ENCODE measurements at places on chromosomes 4 and X. TPM values are rescaled to one million over a fixed set of nuclear protein-coding genes. Genes with fewer than 3 reads are reported as not detected.
A peak's percentile ranks its signal among the peaks of the same experiment; 100 is the strongest.

GRCh38 chrX:72399816-72400215 is 94.1 kb upstream of the CITED1 start:
- DNase-seq, result no peak

DNA sequence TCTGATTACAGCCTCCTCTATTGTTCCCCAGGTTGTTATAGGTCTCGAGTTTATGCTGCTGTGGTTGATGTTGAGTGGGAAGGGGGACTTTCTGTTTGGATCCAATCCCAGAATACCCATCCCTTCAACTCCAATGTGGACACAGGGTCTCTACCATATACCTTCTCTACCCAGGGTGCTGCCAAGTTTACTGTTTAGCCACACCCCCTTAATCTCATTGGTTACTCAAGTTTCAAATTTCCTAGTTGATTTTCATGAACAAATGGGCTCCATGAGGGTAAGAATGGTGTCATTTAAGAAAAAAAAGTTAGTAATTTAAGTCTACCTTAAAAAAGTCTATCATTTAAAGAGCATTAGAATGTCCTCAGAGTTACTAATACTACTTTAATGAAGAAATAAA is 3.6 kb upstream of the SPP1 start:
- DNase-seq, result no peak

- DNase-seq, result no peak
These were observed 31.3 kb upstream of the TFDP3 start for GRCh38 chrX:133249266-133250058.

DNA sequence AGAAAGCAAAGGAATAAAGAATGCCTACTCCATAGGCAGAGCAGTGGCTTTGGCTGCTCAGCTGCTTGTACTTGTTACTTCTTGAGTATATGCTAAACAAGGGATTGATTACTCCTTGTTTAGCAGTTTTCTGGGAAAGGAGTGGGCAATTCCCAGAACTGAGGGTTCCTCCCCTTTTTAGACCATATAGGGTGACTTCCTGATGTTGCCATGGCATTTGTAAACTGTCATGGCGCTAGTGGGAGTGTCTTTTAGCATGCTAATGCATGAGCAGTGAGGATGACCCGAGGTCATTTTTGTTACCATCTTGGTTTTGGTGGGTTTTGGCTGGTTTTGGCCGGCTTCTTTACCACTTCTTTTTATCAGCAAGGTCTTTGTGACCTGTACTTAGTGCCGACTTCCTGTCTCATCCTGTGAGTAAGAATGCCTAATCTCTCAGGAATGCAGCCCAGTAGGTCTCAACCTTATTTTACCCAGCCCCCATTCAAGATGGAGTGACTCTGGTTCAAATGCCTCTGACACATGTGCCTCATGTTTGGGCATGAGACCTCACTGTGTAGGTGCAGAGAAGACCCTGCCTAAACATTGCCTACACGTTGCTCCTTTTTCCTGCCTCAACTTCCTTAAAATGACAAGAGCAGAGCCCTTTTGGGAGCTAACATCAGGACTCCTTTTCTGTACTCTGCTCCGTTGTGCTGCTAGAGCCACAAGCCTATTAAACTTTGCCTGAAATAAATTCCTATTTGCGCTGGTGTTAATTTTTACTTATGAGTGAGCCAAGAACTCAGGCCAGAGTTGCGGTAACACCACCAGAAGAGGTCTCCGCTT is 21.0 kb upstream of the UBA6 start:
- DNase-seq, result no peak

DNA sequence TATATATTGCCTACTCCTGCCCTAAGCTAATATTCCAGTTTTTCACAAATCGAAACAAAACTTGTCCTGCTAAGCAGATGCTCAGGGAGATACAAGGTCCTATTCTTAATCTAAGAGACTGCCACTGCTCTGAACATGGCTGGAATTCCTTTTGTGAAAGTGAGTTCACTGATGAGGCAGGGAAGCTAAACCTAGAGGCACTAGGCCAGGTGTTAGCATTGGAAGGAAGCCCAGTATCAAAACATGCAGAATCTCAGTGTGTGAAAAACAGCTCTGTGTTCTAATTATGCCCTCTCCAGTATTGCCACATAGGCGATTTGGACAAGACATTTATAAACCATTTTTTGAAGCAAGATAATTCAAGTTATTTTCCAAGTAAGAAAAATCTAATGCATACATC is 47.6 kb downstream of the ABCG2 start:
- peak; percentile 29 for DNase-seq

DNA sequence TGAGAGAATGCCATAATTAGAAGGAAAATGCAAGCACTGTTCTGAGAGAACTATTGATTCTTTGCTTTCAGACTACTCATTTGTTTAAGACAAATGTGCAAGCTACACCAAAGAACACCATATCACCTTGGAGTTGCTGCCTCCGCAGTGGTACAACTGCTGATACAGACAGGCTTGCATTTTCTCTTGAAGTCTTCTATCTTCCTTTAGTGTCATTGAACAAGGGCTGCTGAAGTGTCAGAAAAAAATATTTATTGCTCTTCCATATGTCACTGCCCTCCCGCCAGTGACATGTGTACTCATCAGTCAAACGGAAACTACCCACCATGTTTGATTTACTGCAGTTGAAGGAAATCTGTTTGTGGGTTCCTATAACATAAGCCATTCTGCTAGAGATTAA is 318.3 kb upstream of the MAGEB18 start:
- no peak for DNase-seq

DNA sequence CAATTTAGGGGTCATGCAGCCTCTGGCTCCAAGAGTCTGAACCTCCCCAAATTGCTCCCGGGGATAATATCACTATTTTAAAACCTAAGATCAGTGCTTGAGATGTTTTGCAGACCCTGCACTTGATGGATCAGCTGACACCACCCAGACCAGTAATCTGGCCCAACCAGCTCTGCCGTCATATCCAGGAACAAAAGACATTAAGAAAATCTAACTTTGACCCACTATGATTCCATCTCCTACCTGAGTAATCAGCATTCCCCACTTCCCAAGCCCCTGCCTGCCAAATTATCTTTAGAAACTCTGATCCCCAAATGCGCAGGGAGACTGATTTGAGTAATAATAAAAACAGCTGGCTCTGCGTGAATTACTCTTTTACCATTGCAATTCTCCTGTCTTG is 34.4 kb upstream of the CCNG2 start:
- DNase-seq, result no peak

DNA sequence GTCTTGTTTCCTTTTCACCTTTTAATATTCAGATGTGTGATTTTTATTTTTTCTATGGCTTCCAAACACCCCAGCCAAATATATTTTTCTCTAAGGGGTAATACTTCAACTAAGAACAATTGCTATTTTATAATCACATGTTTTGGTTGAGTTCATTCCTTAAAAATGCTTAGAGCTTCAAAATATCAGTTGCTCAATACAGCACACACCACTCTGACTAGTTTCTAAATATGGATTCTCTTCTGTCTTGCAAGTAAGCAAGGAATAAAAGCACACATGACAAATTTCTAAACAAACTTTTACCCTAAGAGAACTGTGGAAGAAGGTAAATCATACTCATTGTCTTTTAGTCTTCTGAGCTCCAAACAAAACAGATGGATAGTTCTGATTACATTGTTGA is 27.2 kb downstream of the ANTXR2 start:
- DNase-seq, result no peak

DNA sequence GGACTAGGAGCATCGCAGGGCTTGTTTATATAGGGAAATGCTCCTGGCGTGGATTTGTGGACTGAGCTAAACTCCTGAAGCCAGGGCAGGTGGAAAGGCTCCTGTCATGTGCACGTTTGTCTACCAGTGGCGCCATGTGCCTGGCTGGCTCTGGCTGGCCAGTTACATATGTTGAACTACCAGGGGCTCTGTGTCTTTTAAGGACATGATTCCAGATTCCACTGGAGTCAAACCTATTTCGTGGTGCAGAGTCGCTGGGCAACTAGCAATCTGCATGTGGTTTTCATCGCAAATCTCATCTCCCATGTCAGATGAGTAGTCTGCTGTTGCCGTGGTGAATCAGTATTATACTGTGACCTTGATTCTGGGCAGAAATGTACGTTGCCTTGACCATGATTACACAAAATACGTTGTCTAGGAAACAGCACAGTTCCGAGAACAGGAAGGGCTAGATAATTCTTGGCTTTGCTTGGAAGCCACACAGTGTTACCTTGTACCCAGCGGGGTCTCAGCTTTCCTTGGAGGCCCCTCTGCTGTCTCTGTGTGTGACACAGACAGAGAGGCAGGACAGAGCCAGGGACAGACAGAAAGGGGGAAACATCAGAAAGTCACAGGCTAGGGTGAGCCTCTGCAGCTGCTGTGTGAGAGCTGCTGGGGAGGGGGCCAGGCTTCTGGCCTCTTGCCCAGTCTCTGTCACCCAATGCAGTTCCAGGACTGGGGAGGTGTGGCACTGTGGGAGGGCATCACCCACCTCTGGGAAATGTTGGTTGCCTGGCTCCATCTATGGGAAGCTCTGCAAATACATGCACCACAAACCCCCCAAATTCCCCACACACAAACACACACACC is 19.2 kb downstream of the PNMA6E start:
- no peak for DNase-seq

GRCh38 chr4:128163177-128164117 is 102.3 kb downstream of the LARP1B start:
- DNase-seq, result no peak

FAM47A gene
- total RNA-seq, result not detected

DNA sequence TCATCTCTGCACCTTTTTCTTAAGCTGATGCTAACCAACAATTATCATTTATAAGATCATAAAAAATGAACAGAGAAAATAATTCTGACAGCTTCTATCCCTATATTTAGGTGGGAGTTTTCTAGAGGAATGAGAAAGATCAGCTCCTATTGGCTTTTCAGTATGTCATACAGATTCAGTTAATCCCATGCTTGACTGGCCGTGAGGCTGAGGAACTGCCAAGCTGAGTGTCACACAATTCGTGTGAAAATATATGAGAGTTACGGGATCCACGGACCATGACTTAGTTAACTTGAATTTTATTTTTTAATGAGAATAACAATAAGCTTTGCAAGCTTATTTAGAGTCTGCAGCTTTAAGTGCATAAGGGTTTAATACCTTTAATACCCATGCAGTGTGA is 37.5 kb downstream of the PHEX start:
- no peak for DNase-seq

DNA sequence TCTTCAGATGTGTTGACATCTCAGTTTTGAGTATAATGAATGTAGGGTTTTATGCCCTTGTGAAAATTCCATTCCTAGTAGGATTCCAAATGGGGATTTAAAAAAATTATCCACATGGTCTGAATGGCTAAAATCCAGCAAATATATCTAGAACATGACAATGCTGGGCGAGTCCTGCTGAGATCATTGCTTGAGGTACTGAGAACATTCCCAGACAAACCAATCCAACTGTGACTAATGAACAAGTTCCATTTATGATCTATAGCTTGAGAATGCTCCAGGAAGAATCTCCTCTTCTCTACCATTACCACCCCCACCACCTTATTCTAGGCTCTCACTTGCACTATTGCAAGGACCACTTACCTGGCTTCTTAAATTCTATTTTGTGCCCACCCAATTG is 77.2 kb upstream of the IL1RAPL2 start:
- no peak for DNase-seq

DNA sequence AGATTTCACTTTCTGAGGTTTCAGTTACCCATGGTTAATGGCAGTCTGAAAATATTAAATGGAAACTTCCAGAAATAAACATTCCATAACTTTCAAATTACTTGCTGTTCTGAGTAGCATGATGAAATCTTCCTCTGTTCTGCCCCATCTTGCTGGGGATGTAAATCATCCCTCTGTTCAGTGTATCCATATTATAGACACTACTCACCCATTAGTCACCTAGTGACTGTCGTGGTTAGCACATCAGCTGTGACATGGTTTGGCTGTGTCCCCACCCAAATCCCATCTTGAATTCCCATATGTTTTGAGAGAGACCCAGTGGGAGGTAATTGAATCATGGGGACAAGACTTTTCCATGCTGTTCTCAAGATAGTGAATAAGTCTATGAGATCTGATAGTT is 125.5 kb upstream of the GIMD1 start:
- DNase-seq, result no peak

- DNase-seq, result no peak
These were observed 219.2 kb downstream of the MAML3 start for GRCh38 chr4:139934708-139935195.

GRCh38 chrX:119990556-119991004 is 47.0 kb upstream of the NKAP start:
- DNase-seq, result no peak

DNA sequence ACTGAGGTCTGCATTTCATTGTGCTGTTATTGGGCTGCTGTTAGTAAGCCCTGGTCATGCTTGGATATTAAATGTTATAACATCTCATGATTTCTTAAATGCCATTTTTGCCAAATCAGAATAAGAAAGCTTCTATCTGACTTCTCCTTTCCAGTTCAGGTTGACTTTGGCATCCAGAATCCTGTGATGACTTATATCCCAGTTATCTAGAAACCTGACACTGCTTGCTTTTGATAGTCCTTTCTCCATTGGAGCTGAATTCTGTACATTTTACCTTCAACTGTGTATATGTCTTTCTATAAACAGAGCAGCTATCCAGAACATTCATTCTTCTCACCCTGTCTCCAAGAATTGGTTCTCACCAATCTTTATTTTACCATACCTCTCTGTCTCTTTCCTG is 257.7 kb upstream of the GNPDA2 start:
- DNase-seq, result no peak

- no peak for DNase-seq
These were observed 218.4 kb downstream of the RELL1 start for GRCh38 chr4:37467824-37468223.

- no peak for DNase-seq
These were observed 95.3 kb downstream of the ZAR1 start for GRCh38 chr4:48585401-48585800.

- DNase-seq, result peak; percentile 63
These were observed 6.7 kb upstream of the ERCC6L start for GRCh38 chrX:72245461-72246089.

Measured in mucosa of gallbladder (tissue), 1 donor.